ENCODE measurements at places on chromosomes 16 and 17. TPM values are rescaled to one million over a fixed set of nuclear protein-coding genes. Genes with fewer than 3 reads are reported as not detected.

CFAP97D1 gene
- total RNA-seq: not detected

YBX2 gene
- total RNA-seq: not detected

TGFB1I1 gene
- total RNA-seq: 56.7 TPM

ENKD1 gene
- 14.1 TPM for total RNA-seq

GPR142 gene
- not detected for total RNA-seq

LRRC37B gene
- 18.0 TPM for total RNA-seq

SPATA32 gene
- total RNA-seq: not detected

FOXO3B gene
- total RNA-seq: 3.4 TPM

CCL1 gene
- total RNA-seq: not detected

WFIKKN2 gene
- total RNA-seq: under 0.01 TPM

CDR2 gene
- 29.7 TPM for total RNA-seq

OTOP3 gene
- total RNA-seq: not detected

SHISA6 gene
- total RNA-seq: not detected

HOXB2 gene
- 9.0 TPM for total RNA-seq

PRSS33 gene
- total RNA-seq: not detected

LDHD gene
- 0.18 TPM for total RNA-seq

SLC13A2 gene
- total RNA-seq: not detected

PRKCB gene
- total RNA-seq: 0.16 TPM

IL34 gene
- total RNA-seq: 3.4 TPM

FBXL16 gene
- total RNA-seq: under 0.01 TPM

CAPN15 gene
- 43.9 TPM for total RNA-seq

UMOD gene
- not detected for total RNA-seq

GGA3 gene
- total RNA-seq: 8.7 TPM

SERPINF2 gene
- total RNA-seq: 0.18 TPM

MSLN gene
- total RNA-seq: not detected

SOX15 gene
- 0.57 TPM for total RNA-seq

MRPL58 gene
- 26.2 TPM for total RNA-seq

ACLY gene
- 64.1 TPM for total RNA-seq

NDE1 gene
- 17.5 TPM for total RNA-seq

MYL11 gene
- not detected for total RNA-seq

C16orf54 gene
- not detected for total RNA-seq

PRPF8 gene
- 138 TPM for total RNA-seq

All from fibroblast of the aortic adventitia (primary cell).